Activated CD4-positive, alpha-beta memory T cell treated with anti-CD3 and anti-CD28 coated beads for 36 hours (primary cell): ENCODE measurements at places on chromosomes 6 and 20.

GRCh38 chr20:2103461-2104153, 2.0 kb downstream of the STK35 start:
- H3K27me3 ChIP-seq, result no peaks in the 10 kb centered on the region
- H3K27ac ChIP-seq, result peak overlapping the region; percentile 79
- peak overlapping the region; percentile 93 for H3K4me3 ChIP-seq
- H3K4me1 ChIP-seq, result peaks cover 54% of the 10 kb centered on the region
- H3K36me3 ChIP-seq, result peaks cover 25% of the 10 kb centered on the region
- no peak for DNase-seq

DNA sequence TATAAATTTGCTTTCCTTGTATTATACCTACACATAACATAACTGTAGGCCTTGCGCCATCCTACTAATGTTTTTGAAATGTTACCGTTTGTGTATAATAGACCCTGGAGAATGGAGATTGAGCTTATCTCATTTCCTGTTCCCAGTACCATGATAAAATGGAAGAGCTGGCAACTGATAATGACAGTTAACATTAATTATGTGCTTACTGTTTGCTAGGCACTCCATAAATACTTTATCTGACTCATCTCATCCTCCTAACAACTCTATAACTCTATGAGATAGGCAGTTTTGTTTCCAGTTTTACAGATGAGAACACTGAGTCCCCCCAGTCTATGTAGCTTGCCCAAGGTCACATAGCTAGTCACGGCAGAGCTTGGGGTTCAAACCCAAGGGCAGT, 396.7 kb downstream of the SYNE1 start:
- peaks cover 20% of the 10 kb centered on the region for H3K36me3 ChIP-seq
- no peak overlapping the region for H3K4me3 ChIP-seq
- DNase-seq, result no peak
- no peaks in the 10 kb centered on the region for H3K27me3 ChIP-seq
- no peak overlapping the region for H3K27ac ChIP-seq

DNA sequence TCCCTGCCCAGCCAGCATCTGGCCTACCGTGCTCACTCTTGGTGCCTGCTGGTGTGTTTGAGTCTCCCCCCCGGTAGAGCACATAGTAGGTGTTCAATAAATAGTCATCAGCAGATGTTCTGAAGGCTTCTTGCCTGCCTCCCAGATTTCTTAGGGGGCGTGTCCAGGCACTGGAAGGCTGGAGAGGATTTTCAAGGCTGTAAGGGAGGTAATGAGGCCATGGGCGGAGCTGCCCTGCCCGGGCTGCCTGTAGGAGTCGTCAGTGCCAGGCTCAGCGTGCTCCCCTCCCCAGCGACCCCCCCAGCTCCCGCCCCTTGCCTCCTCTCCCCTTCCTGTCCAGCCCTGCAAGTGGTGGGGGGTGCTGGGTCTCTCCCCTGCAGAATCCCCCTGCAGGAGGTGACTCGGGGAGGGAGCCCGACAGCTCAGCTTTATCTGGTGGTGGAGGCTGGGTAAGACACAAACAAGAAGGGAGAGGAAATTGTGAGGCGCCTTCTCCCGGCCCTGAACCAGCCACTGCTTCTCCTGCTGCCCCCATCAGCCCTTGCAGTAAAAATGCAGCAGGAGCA, 55.9 kb downstream of the BCAS4 start:
- no peaks in the 10 kb centered on the region for H3K36me3 ChIP-seq
- H3K27ac ChIP-seq, result no peak overlapping the region
- DNase-seq, result no peak
- H3K4me1 ChIP-seq, result no peaks in the 10 kb centered on the region

DNA sequence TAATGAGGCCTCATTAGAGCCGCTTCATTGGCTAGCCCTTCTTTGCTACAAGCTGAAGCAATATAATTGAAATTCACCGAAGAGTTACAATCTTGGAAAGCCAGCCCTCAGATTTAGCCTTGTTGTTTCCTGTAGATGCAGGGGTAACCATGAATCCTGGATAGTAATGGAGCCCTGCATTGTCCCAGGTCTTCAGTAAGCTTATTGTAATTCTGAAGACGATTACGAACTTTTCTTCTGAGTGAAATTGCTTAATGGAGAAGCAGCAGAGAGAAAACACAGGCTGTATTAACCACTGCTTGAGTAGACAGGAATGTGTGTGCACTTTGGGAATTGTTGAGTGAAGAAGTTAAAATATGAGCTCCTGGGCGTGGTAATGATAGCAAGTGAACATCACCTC, 26.3 kb upstream of the NAA20 start:
- DNase-seq, result no peak
- H3K27ac ChIP-seq, result no peak overlapping the region
- no peaks in the 10 kb centered on the region for H3K4me1 ChIP-seq
- no peak overlapping the region for H3K4me3 ChIP-seq

GRCh38 chr20:14860410-14860814, 523.0 kb upstream of the FLRT3 start:
- H3K27ac ChIP-seq, result no peak overlapping the region
- no peaks in the 10 kb centered on the region for H3K27me3 ChIP-seq
- H3K4me1 ChIP-seq, result no peaks in the 10 kb centered on the region
- no peak for DNase-seq

DNA sequence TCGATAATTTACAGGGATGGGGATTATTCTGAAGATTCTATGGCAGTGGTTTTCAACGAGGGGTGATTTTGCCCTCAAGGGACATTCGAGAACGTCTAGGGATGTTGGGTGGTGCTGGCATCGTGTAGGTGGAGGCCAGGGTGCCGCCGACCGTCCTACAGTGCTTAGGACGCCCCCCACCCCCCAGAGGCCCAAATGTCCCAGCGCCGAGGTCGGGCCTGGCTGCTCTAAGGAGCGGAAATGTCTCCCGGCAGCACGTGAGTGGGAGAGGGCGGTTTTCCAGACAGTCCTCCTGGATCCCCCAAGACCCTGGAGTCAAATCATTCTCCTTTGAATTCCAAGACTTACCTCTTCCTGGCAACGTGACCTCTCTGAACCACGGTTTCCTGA, 101.9 kb downstream of the CDH4 start:
- no peak for DNase-seq
- H3K36me3 ChIP-seq, result no peaks in the 10 kb centered on the region
- H3K4me1 ChIP-seq, result no peaks in the 10 kb centered on the region
- H3K4me3 ChIP-seq, result no peak overlapping the region
- H3K27ac ChIP-seq, result no peak overlapping the region
- H3K27me3 ChIP-seq, result peaks cover 9% of the 10 kb centered on the region

DNA sequence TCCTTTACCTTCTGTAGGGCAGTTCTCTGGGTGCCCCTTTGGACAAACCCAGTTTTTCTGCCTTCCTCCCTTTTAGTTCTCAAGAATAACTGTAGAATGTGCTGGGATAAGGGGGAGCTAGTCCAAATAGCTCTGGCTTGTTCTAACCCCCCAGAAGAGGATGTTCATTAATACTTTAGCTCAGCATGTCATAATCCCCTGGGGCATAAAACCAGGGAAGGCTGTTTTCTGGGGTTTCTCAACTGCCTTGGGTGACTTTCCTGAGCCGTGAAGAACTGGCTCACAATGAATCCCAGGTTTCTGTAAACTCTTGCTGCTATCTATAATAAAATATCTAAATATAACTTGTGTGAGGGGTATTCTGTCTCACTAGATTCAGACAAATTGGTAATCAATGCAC, 44.5 kb upstream of the RNF217 start:
- no peak for DNase-seq
- no peak overlapping the region for H3K4me3 ChIP-seq
- no peaks in the 10 kb centered on the region for H3K4me1 ChIP-seq

- DNase-seq, result no peak
- H3K4me3 ChIP-seq, result no peak overlapping the region
Observed at GRCh38 chr6:138518054-138518453, 18.8 kb upstream of the NHSL1 start.

GRCh38 chr6:134400941-134401340, 83.0 kb upstream of the SGK1 start:
- no peak overlapping the region for H3K4me3 ChIP-seq
- H3K27me3 ChIP-seq, result no peaks in the 10 kb centered on the region
- DNase-seq, result no peak
- H3K4me1 ChIP-seq, result peaks cover 9% of the 10 kb centered on the region

GRCh38 chr20:24958506-24959385, 9.7 kb downstream of the CST7 start:
- H3K4me3 ChIP-seq, result no peak overlapping the region
- peaks cover 43% of the 10 kb centered on the region for H3K4me1 ChIP-seq
- DNase-seq, result no peak
- peaks cover 43% of the 10 kb centered on the region for H3K36me3 ChIP-seq
- no peaks in the 10 kb centered on the region for H3K27me3 ChIP-seq

- H3K27me3 ChIP-seq, result peaks cover 48% of the 10 kb centered on the region
- DNase-seq, result no peak
- H3K27ac ChIP-seq, result no peak overlapping the region
- no peaks in the 10 kb centered on the region for H3K36me3 ChIP-seq
Observed at GRCh38 chr6:131948692-131949619, 2.2 kb downstream of the CCN2 start.

GRCh38 chr6:134422426-134423231, 104.7 kb upstream of the SGK1 start:
- no peak for DNase-seq
- no peak overlapping the region for H3K27ac ChIP-seq
- H3K4me3 ChIP-seq, result no peak overlapping the region
- peaks cover 12% of the 10 kb centered on the region for H3K4me1 ChIP-seq
- H3K36me3 ChIP-seq, result no peaks in the 10 kb centered on the region

GRCh38 chr6:91433660-91434534, 847.0 kb upstream of the MAP3K7 start:
- no peaks in the 10 kb centered on the region for H3K27me3 ChIP-seq
- no peak for DNase-seq
- no peaks in the 10 kb centered on the region for H3K4me1 ChIP-seq
- no peak overlapping the region for H3K4me3 ChIP-seq
- no peak overlapping the region for H3K27ac ChIP-seq

- no peak overlapping the region for H3K27ac ChIP-seq
- H3K4me1 ChIP-seq, result peaks cover 29% of the 10 kb centered on the region
- DNase-seq, result no peak
- H3K4me3 ChIP-seq, result no peak overlapping the region
- no peaks in the 10 kb centered on the region for H3K36me3 ChIP-seq
- peaks cover 18% of the 10 kb centered on the region for H3K27me3 ChIP-seq
Observed at GRCh38 chr20:44017905-44018258, 103.2 kb downstream of the TOX2 start.

DNA sequence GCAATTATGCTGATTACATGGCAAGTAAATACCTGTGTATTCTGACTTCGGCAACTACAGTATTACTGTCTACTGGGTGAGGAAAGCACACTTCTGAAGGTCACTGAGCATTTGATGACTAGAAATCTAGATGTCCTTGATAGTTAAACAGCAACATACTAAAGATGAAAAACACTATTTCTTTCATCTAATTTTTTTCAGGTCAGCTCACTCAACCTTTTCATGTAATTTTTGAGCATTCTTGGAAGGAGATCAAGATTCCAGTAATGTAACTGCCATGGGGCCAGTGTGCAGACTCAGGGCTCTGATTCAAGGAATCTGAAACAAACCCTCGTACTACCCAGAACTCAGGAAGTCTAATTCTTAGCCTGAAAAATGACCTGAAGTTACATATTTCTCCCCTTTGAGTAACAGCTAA, 222.6 kb upstream of the TAB2 start:
- no peaks in the 10 kb centered on the region for H3K27me3 ChIP-seq
- peak overlapping the region; percentile 93 for H3K27ac ChIP-seq
- H3K36me3 ChIP-seq, result peaks cover 19% of the 10 kb centered on the region
- peak overlapping the region; percentile 45 for H3K4me3 ChIP-seq
- peaks cover 67% of the 10 kb centered on the region for H3K4me1 ChIP-seq

- H3K36me3 ChIP-seq, result no peaks in the 10 kb centered on the region
- DNase-seq, result no peak
- no peaks in the 10 kb centered on the region for H3K27me3 ChIP-seq
- H3K27ac ChIP-seq, result no peak overlapping the region
Observed at GRCh38 chr6:3409699-3410384, 47.0 kb downstream of the SLC22A23 start.

- H3K27me3 ChIP-seq, result no peaks in the 10 kb centered on the region
- no peak for DNase-seq
- H3K4me3 ChIP-seq, result no peak overlapping the region
- H3K4me1 ChIP-seq, result peaks cover 16% of the 10 kb centered on the region
- peaks cover 76% of the 10 kb centered on the region for H3K36me3 ChIP-seq
- peak overlapping the region; percentile 5 for H3K27ac ChIP-seq
Observed at GRCh38 chr6:17640477-17640917, 40.4 kb downstream of the FAM8A1 start.

DNA sequence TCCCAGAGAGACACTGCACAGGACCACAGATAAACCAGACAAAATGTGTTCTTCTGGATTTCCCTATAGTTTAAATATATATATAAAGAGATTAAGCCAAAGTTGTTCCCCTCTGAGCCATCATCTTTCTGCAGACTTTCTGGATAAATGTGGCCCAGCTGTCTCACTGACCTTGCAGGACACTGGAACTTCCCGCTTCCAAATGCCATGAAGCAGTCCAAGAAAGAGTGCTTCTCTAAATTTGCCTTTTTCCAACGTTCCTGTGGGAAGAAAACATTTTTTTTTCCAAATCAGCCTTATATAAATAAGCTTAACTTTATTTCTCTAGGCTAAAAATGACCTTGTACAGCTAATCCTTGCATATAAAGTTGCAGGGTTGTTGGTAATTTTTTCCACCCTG, 65.7 kb downstream of the CYP39A1 start:
- H3K27me3 ChIP-seq, result peaks cover 9% of the 10 kb centered on the region
- DNase-seq, result no peak
- no peaks in the 10 kb centered on the region for H3K36me3 ChIP-seq
- no peaks in the 10 kb centered on the region for H3K4me1 ChIP-seq
- no peak overlapping the region for H3K4me3 ChIP-seq

DNA sequence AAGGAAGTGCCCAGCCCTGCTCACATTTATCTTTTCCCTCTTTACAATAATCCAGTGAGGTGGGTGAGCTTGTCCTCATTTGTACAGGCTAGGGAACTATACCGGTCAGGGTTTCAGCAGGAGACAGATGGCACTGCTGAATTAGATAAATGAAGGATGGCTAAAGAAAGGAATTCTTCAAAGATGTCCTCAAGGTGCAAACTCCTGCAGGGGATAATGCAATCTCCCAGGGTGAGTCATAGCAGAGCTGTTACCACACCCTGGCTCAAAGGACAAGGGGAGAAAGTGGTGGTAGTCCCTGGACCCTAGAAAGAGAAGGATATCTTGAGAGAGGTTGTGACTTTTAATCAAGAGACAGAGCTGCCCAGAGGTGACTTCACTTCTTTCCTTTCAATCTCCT, 66.7 kb downstream of the RFPL4B start:
- H3K27ac ChIP-seq, result no peak overlapping the region
- H3K4me3 ChIP-seq, result no peak overlapping the region
- no peak for DNase-seq
- no peaks in the 10 kb centered on the region for H3K36me3 ChIP-seq
- H3K27me3 ChIP-seq, result peaks cover 2% of the 10 kb centered on the region
